Brain microvascular endothelial cell (primary cell): ENCODE measurements at places on chromosomes 5 and 9.
A peak's percentile ranks its signal among the peaks of the same experiment; 100 is the strongest.

DNA sequence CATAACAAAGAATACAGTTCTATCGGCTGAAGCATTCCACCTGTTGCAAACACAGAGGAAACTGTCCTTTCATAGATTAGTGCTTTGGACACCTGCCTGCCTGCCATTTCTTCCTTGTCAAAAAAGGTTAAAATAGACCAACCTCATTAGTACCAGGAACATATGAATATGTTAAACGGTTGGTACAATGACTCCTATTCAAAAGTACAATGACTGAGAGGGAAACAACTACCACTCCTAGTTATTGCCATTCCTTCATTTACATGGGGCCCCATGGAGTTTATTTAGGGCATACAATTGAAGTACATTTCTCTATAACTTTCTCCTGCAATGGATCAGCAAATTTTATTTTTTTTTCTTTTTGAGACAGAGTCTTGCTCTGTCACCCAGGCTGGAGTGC lies 77.4 kb upstream of the PIP5K1B start:
- DNase-seq, result no peak

DNA sequence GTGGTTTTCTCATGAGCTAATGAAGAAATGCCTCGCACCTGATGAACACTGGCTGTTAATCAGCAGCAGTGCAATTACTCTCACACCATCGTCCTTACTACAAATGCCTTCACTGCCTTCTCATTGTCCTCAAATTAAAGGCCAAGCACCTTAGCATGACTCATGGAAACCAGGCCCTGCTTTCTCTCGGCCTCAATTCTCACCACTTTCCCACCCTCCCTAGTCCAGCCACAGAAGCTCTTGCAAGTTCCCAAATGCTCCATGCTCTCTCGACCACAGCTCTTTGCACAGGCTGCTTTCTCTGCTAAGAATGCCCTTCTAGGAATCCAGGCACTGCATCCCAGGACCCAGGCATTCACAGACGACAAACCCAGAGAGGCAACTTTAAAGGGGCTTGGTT lies 94.6 kb upstream of the KLF4 start:
- DNase-seq, result no peak

GRCh38 chr5:139611703-139612584 lies 36.2 kb upstream of the CXXC5 start:
- DNase-seq, result no peak

DNA sequence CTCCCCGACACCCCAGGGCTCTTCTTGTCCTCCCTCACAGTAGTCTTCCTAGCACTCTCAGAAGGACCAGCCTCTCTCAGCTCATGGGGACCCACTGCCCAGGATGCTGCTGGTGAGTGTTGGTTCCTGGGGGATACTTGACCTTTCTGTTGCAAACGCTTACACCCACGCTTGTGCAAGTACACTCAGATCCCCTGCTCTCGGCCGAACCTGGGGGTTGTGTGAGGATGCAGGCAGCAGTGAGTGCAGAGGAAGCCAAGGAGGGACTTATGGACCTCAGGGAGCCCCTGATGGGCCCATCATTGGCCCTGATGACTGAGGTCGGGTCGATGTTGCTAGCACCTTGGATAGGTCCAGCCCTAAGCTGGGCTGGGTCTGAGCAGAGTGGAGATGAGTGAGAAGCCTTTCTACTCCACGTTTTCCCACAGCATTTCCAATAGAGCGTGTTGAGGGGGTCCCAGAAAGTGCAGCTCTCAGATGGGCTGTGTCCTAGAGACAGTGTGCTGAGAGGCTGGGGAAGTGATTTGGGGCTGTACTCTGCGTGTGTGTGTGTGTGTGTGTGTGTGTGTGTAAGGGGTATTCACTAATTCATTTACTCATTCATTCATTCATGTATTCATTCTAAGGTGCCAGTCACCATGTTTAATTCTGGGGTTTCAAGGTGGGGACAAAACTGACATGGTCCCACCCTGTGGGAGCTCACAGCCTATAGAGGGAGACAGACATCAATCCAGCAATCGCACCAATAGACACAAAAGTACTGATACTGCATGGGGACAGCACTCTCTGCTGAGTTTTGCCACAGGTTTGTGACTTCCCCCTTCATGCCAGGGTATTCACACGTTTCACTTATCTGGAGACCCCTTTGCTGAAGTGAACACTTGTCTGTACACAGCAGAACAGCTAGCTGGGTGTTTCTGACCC lies 25.2 kb upstream of the PITX1 start:
- no peak for DNase-seq

DNA sequence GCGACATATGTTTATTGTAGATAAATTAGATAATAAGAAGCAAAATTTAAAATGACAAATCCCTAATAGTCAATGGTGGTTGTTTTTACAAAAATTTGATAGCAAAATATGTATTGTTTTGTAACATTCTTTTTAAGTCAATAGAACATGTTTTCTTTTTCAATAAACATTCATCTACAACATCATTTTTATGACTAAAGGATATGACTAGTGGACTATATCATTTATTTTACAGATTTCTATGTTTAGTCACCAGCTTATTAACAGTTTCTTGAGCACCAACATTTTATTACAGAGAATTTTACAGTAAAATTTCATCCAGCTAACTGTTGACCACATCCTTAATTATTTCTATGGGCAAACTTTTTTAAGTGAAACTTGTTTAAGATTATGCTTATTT lies 114.7 kb upstream of the IL7R start:
- no peak for DNase-seq

DNA sequence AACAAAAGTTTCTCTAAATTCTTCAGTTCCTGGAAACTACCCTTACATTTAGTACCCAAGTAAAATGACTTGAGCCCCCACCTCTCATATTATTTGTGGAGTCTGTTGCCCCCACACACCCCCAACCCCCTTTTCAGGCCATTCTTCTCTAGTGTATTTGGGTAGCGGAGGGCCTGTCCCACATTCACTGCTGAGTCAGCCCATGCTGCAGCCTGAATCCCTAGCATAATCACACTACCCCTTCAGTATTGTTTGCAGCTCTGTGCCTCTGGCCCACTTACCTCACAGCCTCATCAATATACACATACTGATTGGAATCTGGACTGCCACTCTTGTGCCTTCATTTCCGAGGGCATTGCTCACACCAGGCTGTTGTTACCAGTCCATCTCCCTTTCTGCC lies 26.8 kb downstream of the RGS7BP start:
- DNase-seq, result no peak

DNA sequence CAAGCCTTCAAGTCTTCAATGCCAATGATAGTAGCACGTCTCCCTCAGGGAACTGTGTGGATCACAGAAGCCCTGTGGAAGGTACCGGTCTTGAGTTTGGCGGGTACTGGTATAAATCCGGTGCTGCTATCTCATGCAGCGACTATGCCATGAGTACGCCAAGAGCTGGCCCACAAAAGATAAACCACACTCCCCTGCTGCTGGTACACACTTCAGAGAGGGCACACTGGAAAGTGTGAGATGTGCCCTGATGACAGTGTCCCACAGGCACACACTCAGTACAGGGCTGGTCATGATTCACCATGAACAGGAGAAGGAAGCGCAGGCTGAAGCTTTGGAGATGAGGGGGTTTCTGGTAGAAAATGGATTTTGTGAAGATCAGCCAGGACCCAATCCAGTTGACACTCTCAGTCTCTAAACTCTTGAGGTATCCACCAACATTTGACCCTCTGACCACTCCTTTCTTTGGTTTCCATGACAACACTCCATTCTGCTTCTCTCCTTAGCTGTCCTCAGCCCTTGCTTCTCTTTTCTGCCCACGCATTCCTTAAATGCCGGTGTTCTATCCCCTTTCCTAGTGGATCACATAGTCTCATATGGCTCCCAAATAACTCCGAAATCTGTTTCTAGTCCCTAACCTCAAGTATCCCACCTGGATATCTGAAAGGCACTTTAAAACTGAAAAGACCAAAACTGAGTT lies 5.1 kb downstream of the AMACR start:
- no peak for DNase-seq

- no peak for DNase-seq
Measured at GRCh38 chr5:125295405-125295872, 549.0 kb upstream of the ZNF608 start.

- no peak for DNase-seq
Measured at GRCh38 chr9:93595461-93595860, 19.1 kb downstream of the PHF2 start.

DNA sequence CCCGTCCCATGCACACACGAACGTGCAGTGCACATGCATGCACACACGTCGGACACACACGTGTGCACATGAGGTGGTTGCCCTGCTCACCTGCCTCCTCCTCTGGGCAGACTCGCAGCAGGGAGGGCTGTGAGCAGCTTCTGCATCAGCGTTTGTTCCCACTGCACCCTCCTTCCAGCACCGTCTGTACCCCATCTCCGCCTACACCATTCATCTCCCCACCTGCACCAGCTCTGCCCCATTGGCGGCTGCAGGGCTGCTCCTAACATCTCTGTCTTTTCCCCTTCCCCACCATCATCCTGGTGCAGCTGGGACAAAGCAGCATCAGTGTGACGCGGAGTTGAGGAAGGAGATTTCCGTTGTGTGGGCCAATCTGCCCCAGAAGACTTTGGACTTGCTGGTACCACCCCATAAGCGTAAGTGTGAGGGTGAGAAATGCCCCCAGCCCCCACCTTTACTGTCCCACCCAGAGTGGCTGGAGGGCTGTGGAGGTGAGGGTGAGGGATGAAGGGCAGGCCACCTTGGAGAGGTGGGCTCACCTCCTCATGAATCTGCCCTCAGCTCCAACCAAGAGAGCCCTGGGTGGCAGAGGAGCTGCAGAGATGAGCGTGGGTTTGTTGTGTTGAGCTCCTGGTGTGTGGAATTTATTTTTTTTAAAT lies 234.6 kb downstream of the CACNA1B start:
- no peak for DNase-seq

GRCh38 chr5:59746241-59746765 lies 147.2 kb downstream of the PDE4D start:
- DNase-seq, result peak; percentile 74

GRCh38 chr5:142145106-142145900 lies 36.7 kb downstream of the NDFIP1 start:
- peak; percentile 74 for DNase-seq

GRCh38 chr9:130465383-130466096 lies 20.8 kb downstream of the ASS1 start:
- DNase-seq, result no peak

DNA sequence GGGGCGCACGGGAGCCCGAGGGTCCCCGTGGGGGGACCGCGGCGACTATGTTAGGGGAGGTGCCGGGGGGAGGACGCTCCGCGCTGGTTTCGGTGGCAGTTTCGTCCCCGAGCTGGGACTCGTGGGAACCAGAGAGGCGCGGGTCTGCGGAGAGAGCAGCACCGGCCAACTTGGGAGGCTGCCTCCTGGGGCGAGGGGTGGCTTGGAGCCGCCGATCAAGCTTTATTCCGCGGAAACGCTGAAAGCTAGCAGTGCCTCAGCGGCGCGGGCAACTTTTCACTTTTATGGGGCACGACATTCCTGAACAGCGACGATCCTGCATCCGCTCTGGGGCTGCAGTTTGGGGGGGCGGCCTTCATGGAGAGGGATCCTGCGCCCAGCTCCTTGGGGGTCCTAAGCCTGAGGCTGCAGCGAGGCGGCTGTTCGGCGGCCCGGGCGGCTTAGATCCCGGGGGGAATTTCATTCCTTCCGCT lies 369 bp downstream of the OCLN start:
- no peak for DNase-seq

- no peak for DNase-seq
Measured at GRCh38 chr9:5842929-5843793, 10.2 kb upstream of the ERMP1 start.

GRCh38 chr5:120546922-120547321 lies 82.8 kb downstream of the PRR16 start:
- no peak for DNase-seq

DNA sequence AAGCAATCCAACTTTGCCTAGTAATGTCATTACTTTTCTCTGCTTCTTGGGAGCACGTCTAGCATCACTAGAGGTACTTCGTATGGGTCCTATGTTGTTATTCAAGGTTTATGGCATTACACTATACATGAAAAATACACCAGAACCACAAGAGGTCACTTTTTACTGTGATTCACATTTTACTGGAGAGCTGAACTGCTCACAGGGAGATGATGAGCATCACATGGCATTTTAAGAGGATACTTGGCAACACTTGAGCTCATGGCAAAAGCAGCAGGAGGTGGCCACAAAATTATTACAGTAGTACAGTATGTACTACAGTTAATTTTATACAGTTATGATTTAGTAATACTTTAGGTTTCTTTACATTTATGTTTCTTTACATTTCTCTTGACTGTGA lies 223.4 kb downstream of the PARP8 start:
- no peak for DNase-seq

DNA sequence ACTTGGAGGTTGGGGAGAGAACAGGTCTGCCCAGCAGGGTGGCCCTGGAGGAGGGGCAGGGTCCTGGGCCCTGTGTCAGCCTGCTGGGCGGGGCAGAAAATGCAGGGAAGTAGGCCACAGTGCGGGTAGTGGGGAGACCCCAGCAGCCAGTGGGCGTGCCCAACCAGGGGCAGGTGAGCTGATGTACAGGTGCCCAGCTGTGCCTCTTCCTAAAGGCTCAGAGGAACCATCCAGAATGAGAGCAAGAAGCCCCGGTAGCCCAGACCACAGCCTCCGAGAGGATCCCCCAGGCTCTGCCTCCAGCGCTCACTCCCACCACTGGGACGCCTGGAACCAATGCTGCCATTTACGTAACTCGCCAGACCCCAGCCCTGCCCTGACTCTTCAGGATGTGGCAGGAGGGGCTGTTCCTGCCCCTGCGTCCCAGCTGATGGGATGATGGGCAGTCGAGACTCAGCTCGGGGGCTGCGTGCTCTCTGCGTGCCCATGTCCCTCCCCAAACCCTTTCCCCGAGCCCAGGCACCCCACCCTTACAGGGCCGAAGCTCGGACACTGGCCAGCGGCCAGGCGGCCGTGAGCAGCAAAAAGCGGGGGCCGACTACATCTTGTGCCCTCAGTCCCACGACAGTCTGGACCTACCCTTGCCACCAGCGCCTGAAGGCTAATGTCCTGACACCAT lies 17.9 kb upstream of the QRFP start:
- DNase-seq, result no peak

GRCh38 chr9:98162613-98163012 lies 29.8 kb downstream of the CORO2A start:
- DNase-seq, result no peak

GRCh38 chr9:115462623-115463022 lies 344.7 kb upstream of the TNC start:
- DNase-seq, result no peak

- DNase-seq, result no peak
Measured at GRCh38 chr9:135447126-135447525, 32.5 kb upstream of the PPP1R26 start.

- no peak for DNase-seq
Measured at GRCh38 chr5:124655251-124655917, 91.1 kb downstream of the ZNF608 start.
